RWPE2 (cell line): ENCODE measurements at places on chromosomes 6 and 20.

- no peak overlapping the region for H3K27ac ChIP-seq
- H3K4me3 ChIP-seq, result no peak overlapping the region
- no peaks in the 10 kb centered on the region for H3K4me1 ChIP-seq
- no peak for DNase-seq
- no peaks in the 10 kb centered on the region for H3K27me3 ChIP-seq
Observed at GRCh38 chr6:157479464-157480303, 98.7 kb downstream of the ZDHHC14 start.

DNA sequence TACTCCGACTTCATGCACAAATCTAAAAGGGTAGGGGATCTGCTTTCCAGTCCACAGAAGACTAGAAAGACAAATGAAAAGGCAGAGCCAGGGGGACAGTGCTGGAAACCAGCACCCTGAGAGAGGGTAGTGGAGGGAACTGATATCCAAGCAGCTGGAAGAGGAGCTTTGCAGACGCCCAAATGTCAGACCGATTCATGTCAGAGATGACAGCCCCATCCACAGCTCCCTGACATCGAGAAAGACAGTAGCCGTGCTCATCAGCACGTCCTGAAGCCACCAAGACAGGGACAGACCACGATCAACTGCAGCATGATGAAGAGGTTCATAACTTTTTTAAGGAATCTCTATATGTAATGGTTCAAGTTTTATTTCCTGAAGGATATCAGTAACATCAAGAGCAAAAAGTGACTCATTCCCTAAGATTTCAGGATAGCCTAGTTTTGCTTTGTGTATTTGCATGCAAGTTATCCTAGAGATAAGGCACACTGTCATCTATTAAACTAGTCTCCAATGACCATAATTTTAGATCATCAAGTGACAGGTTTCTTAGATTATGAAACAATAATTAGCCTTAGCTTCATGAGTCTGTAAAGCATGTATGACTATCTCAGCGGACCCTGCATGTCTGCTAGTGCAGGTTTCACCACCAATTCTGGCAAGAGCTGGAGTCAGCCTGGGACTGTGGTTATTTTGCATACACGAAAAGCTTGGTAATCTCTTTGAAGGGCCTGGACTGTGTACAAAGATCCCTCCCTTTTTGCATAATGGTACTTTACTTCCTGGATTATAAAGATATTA, 43.0 kb downstream of the PRDM1 start:
- H3K36me3 ChIP-seq, result no peaks in the 10 kb centered on the region
- H3K4me1 ChIP-seq, result peaks cover 18% of the 10 kb centered on the region

GRCh38 chr20:49594931-49595315, 27.0 kb upstream of the PTGIS start:
- H3K27ac ChIP-seq, result peak overlapping the region; percentile 0
- DNase-seq, result no peak
- no peaks in the 10 kb centered on the region for H3K27me3 ChIP-seq
- H3K4me1 ChIP-seq, result no peaks in the 10 kb centered on the region
- no peaks in the 10 kb centered on the region for H3K36me3 ChIP-seq

GRCh38 chr6:99458319-99458718, 33.2 kb upstream of the PNISR start:
- H3K4me1 ChIP-seq, result no peaks in the 10 kb centered on the region
- H3K27ac ChIP-seq, result no peak overlapping the region
- H3K36me3 ChIP-seq, result peaks cover 15% of the 10 kb centered on the region
- no peak for DNase-seq
- H3K27me3 ChIP-seq, result no peaks in the 10 kb centered on the region

DNA sequence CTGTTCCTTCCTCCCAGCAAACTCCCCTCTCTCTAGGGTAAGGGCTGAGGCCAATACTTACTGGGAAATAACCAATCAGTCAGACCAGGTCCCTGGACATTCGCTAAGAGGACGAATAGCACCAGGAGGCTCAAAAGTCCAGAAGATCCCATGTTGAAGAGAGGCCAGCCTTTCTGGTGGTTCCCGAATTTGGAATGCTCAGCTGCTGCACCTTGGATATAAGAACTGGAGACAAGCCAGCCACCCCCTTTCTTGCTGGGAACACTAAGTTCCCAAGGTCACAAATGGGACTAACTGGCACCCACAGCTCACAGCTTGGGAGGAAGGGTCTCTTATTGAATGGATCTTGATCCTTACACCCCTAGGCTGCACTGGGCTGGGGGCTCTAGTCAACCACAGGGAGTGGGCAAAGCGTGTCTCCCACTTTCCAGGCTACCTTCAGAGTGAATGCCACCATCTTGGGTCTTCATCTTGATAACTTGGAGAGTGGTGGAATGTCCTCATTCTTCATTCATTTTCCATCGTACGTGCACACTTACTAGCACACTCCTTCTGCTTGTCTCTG, at the start of gene EPPIN:
Gene EPPIN, minus strand, starts transcription at position 196 of the 565 bp plus-strand sequence. Its CDS starts 44 bp downstream, at position 152.
- no peak within 1 kb of the TSS for H3K27ac ChIP-seq
- no peak within 1 kb of the TSS for H3K4me3 ChIP-seq
- H3K36me3 ChIP-seq, result no peaks in the 10 kb centered on the region
- H3K4me1 ChIP-seq, result no peaks in the 10 kb centered on the region
- peak; percentile 69 for DNase-seq
- H3K27me3 ChIP-seq, result peaks cover 41% of the 10 kb centered on the region

DNA sequence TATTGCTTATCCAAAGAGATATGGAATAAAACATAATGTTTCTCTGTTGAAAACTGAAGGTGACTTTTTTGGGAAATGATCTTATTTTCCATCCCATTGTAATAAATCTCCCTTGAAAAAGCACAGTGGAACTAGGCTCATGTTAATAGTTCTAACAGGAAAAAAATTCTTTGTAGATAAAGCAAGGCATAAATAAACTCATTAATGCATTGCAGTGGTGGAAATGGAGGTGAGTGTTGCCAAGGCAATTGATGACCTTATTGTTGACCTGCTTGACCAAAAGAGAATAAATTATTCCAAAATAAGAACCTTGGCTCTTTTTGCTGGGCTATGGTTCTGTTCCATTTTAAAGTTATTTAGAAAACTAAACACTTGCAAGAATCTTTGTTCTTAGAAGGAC, 55.2 kb downstream of the TRMT11 start:
- peak overlapping the region; percentile 55 for H3K27ac ChIP-seq
- H3K4me3 ChIP-seq, result no peak overlapping the region
- peaks cover 29% of the 10 kb centered on the region for H3K4me1 ChIP-seq
- H3K36me3 ChIP-seq, result peaks cover 24% of the 10 kb centered on the region

DNA sequence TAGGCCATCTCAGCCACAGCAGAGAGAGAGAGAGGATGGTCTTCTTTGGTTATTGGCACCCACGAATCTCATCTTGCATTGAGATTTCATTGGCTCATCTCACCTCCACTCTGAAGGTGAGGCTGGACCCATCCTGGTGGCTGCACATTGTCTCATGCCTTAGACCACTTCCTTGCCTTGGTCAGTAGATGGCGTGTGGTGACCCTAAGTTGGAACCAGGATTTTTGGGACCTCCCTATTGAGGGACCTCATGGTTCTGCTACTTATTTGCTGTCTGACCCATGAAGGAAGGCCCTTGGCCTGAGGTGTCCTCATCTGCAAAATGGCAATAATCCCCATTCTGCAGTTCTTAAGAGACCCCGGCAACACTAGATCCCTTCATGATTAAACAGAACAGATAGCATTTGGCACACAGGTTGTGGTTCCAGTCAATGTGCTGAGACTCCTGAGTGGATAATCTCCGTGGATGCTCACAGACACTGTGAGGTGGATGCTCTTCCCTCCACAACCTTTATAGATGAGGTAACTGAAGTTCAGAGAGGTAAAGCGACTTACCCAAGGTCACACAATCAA, 21.5 kb upstream of the AAR2 start:
- no peaks in the 10 kb centered on the region for H3K4me1 ChIP-seq
- H3K27ac ChIP-seq, result no peak overlapping the region
- no peaks in the 10 kb centered on the region for H3K36me3 ChIP-seq
- DNase-seq, result no peak
- H3K27me3 ChIP-seq, result no peaks in the 10 kb centered on the region

DNA sequence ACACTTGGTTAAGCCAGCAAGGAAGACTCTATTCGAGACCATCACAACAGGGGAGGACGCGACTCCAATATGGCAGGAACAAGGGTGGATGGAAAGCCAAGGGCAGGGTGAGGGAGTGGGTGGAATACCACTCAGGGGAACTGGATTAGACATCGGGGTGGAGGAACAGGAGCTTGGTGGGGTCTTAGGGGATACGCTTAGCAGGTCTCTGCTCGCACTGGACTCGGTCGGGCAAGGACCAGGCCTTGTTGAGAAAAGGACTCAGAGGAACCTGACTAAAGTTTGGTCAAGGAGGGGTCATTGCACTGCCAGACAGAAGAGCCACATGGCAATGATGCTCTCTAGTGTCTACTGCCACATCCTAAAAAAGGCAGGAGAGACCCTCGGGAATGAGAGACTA, 10.5 kb downstream of the DUSP22 start:
- no peaks in the 10 kb centered on the region for H3K27me3 ChIP-seq
- no peak for DNase-seq
- H3K27ac ChIP-seq, result no peak overlapping the region
- H3K4me3 ChIP-seq, result no peak overlapping the region
- no peaks in the 10 kb centered on the region for H3K36me3 ChIP-seq

DNA sequence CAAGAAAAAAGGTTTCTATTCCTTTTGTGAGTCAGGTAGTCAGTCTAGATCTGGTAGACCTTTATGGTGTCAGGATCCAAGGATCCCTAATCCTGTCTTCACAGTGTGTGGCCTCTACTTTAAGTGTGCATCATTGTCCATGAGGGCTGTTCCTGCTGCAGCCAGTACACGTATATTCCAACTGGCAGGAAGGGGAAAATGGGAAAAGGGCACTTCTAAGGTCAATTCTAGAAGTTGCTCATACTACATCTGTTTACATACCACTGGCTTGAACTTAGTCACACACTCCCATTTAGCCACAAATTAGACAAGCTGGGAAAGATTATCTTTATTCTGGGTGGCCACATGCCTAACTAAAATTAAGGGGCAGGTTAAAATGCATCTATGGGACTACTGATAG, 9.7 kb upstream of the MMS22L start:
- no peak overlapping the region for H3K4me3 ChIP-seq
- H3K27me3 ChIP-seq, result no peaks in the 10 kb centered on the region
- H3K27ac ChIP-seq, result no peak overlapping the region

- H3K36me3 ChIP-seq, result no peaks in the 10 kb centered on the region
- DNase-seq, result peak; percentile 59
- H3K27me3 ChIP-seq, result peaks cover 94% of the 10 kb centered on the region
- no peak overlapping the region for H3K4me3 ChIP-seq
- H3K4me1 ChIP-seq, result no peaks in the 10 kb centered on the region
Observed at GRCh38 chr20:60968853-60969720, 283.0 kb upstream of the CDH4 start.

DNA sequence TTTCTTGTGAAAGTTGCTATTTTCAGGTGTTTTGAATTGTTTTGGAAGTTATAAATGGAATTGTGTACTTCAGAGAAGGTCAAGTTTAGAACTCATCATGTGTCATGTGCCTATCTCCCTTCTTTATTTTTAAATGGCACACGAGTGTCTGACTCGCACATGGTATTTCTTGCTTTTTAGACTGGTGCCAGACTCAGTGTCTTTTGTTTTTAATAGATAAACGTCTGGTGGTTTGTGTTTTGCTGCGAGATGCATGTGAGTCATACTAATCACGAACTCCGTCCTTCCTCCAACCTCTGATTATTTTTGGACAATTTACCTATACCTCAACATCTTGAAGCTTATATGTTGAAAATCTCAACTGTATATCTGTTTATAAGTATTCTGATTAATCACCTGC, 292.1 kb downstream of the CDKAL1 start:
- no peak for DNase-seq

- H3K4me1 ChIP-seq, result no peaks in the 10 kb centered on the region
- no peaks in the 10 kb centered on the region for H3K27me3 ChIP-seq
- peaks cover 38% of the 10 kb centered on the region for H3K36me3 ChIP-seq
- H3K27ac ChIP-seq, result no peak overlapping the region
- DNase-seq, result no peak
Observed at GRCh38 chr6:89803271-89803670, 16.3 kb downstream of the MDN1 start.

DNA sequence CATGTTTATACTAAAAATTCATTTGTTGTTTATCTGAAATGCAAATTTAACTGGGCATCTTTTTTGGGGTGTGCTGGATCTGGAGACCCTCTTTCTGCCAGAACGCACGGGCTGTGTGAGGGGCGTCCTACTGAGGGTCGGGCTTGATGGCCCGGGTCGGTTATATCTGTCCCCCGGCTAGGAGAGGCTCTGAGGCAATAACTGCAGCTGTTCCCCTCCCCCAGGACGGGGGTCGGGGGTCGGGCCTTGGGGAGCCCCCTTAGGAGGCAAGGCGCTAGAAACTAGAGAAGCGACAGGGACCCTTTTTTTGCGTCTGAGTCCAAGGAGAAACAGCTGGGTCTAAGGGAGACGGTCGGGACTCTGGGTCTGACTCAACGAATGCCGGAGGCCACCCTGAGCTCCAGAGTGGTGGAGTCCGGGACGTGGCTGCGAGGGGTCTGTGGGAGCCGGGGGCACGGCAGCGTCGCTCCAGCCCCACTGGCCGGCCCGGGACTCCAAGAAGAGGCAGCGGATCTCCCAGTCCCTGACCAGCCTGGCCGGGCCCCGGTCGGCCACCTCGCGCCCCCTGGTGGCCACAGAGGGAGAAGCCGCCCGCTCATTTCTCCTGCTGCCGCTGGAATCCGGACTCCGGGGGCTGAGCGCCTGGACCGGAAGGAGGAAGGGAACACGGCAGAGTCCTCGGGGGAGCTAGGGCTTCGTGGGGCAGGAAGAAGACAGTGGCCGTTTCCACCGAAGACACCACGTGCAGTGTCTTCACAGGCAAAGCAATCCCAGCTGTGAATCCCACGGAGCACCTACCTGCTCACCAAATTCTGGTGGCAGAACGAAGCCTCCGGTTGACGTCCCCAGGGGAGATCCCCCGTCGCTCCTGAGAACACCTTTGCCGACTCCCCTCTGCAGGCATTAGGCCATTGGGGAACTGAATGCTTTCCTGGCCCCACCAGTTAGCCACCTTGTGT, 24.0 kb upstream of the SCML4 start:
- no peaks in the 10 kb centered on the region for H3K27me3 ChIP-seq
- peak overlapping the region; percentile 10 for H3K4me3 ChIP-seq
- H3K36me3 ChIP-seq, result no peaks in the 10 kb centered on the region
- H3K27ac ChIP-seq, result no peak overlapping the region
- no peaks in the 10 kb centered on the region for H3K4me1 ChIP-seq
- peak; percentile 72 for DNase-seq

DNA sequence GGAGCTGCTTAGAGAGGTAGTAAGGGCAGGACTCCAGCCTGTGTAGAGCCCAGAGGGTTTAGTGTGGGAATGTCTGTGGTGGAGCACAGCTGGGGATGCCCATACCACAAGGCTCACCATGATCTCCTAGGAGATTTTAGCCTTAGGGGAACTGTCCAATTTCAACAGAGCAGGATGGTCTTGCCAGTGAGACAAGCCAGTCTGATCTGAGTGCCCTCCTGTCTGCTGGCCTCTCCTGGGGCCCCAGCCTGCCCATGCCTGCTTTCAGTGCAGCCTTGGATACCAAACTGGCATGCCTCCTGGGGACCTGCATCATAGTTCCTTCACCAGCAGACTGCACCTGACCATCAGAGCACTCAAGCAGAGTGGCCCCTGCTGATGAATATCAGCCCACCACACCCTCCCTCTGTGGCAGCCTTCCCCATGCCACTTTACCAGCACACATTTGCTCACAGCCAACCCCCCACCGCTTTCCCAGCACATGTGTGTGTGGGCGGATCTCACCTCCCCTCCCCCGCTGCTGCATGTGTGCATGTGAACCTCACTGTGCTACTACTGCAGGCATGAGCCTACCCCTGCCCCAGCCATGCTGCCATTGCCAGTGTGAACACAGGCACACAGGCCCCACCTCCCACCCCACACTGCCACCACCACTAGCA, 7.9 kb upstream of the TREM1 start:
- H3K36me3 ChIP-seq, result no peaks in the 10 kb centered on the region
- H3K4me1 ChIP-seq, result no peaks in the 10 kb centered on the region
- H3K27ac ChIP-seq, result no peak overlapping the region

GRCh38 chr6:6920114-6920986, 187.4 kb upstream of the RREB1 start:
- no peak for DNase-seq
- H3K36me3 ChIP-seq, result no peaks in the 10 kb centered on the region
- H3K27ac ChIP-seq, result no peak overlapping the region
- no peak overlapping the region for H3K4me3 ChIP-seq
